Mammary microvascular endothelial cell (primary cell): ENCODE measurements at places on chromosomes 5 and 9. TPM values are rescaled to one million over a fixed set of nuclear protein-coding genes. Genes with fewer than 3 reads are reported as not detected.

C6 gene
- not detected in 2 replicates for total RNA-seq

B4GALT1 gene
- 30.3 and 36.7 TPM in 2 replicates for total RNA-seq

FBXW11 gene
- total RNA-seq = 35.5 and 36.2 TPM in 2 replicates

ANKRA2 gene
- total RNA-seq = 11.4 and 24.8 TPM in 2 replicates

PCDHB10 gene
- total RNA-seq = 0.53 and 0.59 TPM in 2 replicates

PDZD2 gene
- 3.9 and 4.5 TPM in 2 replicates for total RNA-seq

ARID3C gene
- total RNA-seq = 0.34 TPM in 1 of 2 replicates, not detected in the other

RAB3C gene
- total RNA-seq = 0.27 and 1.4 TPM in 2 replicates

PCDHAC2 gene
- 0.64 and 0.73 TPM in 2 replicates for total RNA-seq

ZBED3 gene
- total RNA-seq = 1.5 and 4.7 TPM in 2 replicates

IL5 gene
- total RNA-seq = not detected in 2 replicates

LCN10 gene
- total RNA-seq = 0.44 TPM in 1 of 2 replicates, not detected in the other

ABHD17B gene
- total RNA-seq = 17.7 TPM in 2 replicates

SHOC1 gene
- not detected in 2 replicates for total RNA-seq

HAPLN1 gene
- total RNA-seq = not detected in 2 replicates

CFAP90 gene
- total RNA-seq = not detected in 2 replicates

GRM6 gene
- not detected in 2 replicates for total RNA-seq

SET gene
- total RNA-seq = 356 and 448 TPM in 2 replicates

SPATA31A3 gene
- total RNA-seq = not detected in 2 replicates

PCDHB4 gene
- 0.07 and 0.10 TPM in 2 replicates for total RNA-seq

DRD1 gene
- total RNA-seq = not detected in 2 replicates

PCDHGC4 gene
- 0.20 and 0.44 TPM in 2 replicates for total RNA-seq

SLC34A3 gene
- not detected in 2 replicates for total RNA-seq

GPX8 gene
- 90.3 and 102 TPM in 2 replicates for total RNA-seq

SPATA31D4 gene
- total RNA-seq = not detected in 2 replicates

PDE4D gene
- 12.3 and 17.8 TPM in 2 replicates for total RNA-seq

CNTLN gene
- total RNA-seq = 5.9 and 6.4 TPM in 2 replicates

TICAM2 gene
- total RNA-seq = 0.44 and 2.7 TPM in 2 replicates

CEP120 gene
- 10.4 and 11.5 TPM in 2 replicates for total RNA-seq

CA9 gene
- not detected in 2 replicates for total RNA-seq

SLCO6A1 gene
- total RNA-seq = not detected in 2 replicates

SLC45A2 gene
- not detected in 2 replicates for total RNA-seq

C1QTNF3 gene
- total RNA-seq = 0.54 TPM in 1 of 2 replicates, not detected in the other

SLC6A7 gene
- not detected in 2 replicates for total RNA-seq

SLC25A51 gene
- total RNA-seq = 37.7 and 45.1 TPM in 2 replicates

TTC16 gene
- total RNA-seq = not detected in 2 replicates

ADCY2 gene
- total RNA-seq = not detected in 2 replicates

AGXT2 gene
- not detected in 2 replicates for total RNA-seq

NTNG2 gene
- total RNA-seq = not detected in 2 replicates

C9orf50 gene
- total RNA-seq = 0.47 TPM in 1 of 2 replicates, not detected in the other

KIF12 gene
- 0.80 and 0.94 TPM in 2 replicates for total RNA-seq

OR1J2 gene
- total RNA-seq = not detected in 2 replicates

IRF1 gene
- 59.8 and 63.9 TPM in 2 replicates for total RNA-seq

GRAMD2B gene
- total RNA-seq = 3.9 and 5.9 TPM in 2 replicates

STPG3 gene
- total RNA-seq = not detected in 2 replicates

RNF180 gene
- 3.5 and 5.7 TPM in 2 replicates for total RNA-seq

ROR2 gene
- total RNA-seq = 0.15 TPM in 1 of 2 replicates, not detected in the other
